ENCODE measurements at places on chromosomes 11 and 22.

GRCh38 chr22:30284666-30285065 lies 4.6 kb downstream of the CASTOR1 start:
- no peak for DNase-seq

GRCh38 chr22:17865183-17866055 lies 91.2 kb upstream of the BID start:
- no peak for DNase-seq

DNA sequence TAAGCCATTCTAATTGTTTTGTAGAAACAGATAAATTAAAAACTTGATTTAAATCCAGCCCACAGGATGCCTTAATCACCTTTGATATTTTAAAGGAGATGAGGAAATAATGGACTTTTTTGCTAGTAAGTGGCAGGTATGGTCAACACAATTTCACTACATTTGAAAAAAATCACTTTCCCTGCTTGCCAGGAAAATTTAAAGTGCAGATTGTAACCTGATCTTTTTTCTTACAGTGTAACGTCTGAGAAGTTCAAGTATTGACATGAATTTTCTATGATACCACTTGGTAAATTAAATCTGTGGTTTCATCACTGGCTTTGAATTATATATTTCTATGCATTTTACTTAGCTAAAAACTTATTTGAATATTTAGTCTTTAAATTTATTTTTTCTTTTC lies 65.3 kb downstream of the ARHGEF12 start:
- no peak for DNase-seq

DNA sequence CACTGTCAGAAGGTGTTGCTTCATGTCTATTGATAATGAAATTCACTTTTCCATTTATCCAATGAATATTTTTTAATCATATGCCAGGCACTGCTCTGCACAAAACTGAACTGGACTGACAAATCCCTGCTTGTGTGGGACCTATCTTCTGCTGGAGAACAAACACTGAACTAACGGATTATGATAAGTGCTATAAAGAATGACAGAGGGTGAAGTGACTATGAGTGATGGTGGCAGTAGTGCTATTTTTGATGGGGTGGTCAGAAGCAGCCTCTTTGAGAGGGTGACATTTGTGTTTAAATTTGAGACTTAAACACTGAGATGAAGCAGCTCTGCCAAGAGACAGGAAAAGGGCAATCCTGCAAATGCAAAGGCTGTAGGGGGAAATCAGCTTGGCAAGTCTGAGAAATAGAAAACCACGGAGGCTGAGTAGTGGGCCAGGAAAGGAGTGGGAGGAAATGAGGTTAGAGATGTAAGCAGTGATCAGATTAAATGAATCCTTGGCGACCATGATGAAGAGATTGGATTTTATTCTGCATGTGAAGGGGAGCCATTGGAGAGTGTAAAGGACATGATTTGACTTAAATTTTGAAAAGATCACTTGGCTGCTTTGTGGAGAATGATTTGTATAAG lies 6.0 kb downstream of the TBCEL start:
- DNase-seq: no peak

DNA sequence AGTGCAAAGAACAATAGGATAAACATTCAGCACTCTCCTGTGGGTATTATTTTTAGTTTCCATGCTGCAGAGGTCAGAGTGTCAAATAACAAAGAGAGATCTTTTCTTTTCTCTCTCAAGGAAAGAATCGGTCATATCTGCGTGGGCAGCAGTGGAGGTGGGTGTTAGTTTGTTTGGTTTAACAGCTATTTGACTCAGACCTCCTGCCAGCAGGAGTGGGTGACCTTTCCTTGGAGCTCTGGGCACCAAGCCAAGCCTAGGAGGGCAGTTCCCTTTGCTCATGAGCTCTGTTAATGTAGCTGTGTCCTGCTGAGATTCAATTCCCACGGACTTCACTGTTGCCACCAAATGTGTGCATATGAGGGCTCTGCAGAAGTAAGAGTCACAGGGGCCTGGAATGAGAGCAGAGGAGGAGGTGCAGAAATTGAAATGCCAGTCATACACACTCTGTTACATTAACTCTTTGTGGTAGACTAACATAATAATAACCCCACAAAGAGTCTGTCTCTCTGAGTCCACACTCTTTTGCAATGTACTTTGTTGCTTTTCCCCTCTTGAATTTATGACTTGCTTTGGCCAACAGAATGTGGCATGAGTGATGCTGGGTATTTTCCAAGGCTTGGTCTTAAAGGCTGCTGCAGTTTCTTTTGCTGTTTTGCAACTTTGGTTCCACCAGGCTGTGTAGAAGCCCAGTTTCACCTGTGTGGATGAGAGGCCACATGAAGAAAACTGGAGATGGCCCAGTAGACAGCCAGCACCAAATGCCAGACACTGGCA lies 76.0 kb upstream of the GRK3 start:
- peak; percentile 49 for DNase-seq

DNA sequence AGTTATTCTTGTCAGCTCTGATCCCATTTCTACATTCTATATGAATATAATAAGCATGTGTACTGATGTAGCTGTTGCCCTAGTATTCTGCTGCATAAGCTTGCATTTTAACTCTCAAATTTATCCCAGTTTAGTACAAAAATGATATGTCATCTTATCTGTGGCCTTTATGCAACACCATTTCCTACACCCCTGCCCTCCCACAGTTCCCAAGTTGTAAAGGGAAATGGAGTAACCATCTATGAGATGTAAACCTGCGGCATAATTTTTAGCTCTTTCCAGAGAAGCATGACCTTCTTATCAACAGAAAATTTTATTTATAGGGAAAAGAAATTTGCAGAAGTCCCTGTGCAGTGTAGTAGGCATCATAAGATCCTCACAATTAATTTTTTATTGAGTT lies 18.9 kb upstream of the CARD18 start:
- DNase-seq: no peak

GRCh38 chr11:12629601-12630313 lies 44.5 kb upstream of the TEAD1 start:
- DNase-seq: peak; percentile 11

- DNase-seq: peak; percentile 80
Observed at GRCh38 chr11:110991661-110992355, 253.7 kb upstream of the POU2AF2 start.

DNA sequence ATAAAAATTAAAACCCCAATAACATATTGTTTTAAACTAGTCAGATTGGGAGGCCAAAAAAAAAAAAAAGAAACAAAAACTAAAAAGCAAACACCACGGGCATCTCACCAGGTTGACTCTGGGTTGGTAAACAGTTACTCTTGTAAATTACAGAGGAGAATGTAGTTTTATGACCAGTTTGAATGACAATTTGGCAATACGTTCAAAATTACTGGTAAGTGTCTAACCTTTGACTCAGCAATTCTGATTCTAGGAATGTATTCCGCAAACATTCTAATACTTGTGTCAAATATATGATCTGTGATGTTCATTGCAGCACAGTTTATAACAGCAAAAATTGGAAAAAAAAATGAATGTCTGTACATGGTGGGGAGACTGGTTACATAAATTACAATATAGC lies 1376.0 kb downstream of the TBC1D22A start:
- no peak for DNase-seq

GRCh38 chr22:38843201-38843656 lies 599 bp downstream of the NPTXR start:
- peak; percentile 71 for DNase-seq

DNA sequence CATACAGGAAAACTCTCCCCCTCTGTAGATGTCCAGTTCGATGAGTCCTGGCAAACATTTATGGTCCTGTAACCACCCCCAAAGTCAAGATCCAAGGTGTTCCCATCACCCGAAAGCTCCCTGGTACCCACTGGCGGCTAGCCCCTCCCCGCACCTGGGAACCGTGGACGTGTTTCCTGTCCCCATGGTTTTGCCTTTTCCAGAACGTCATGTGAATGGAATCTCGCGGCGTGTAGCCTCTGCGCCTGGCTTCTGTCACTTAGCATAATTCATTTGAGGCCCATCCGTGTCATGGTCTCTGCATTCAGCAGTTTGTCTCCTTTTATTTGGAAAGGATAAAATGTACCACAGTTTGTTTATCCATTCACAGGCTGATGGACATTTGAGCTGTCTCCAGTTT lies 106.3 kb downstream of the KCNQ1 start:
- DNase-seq: no peak

- no peak for DNase-seq
Observed at GRCh38 chr22:35542939-35543516, 2.4 kb downstream of the RASD2 start.

GRCh38 chr11:94641167-94641761 lies 74.1 kb downstream of the PIWIL4 start:
- DNase-seq: peak; percentile 7

- DNase-seq: peak; percentile 79
Observed at GRCh38 chr11:95680169-95680929, 109.2 kb downstream of the FAM76B start.

DNA sequence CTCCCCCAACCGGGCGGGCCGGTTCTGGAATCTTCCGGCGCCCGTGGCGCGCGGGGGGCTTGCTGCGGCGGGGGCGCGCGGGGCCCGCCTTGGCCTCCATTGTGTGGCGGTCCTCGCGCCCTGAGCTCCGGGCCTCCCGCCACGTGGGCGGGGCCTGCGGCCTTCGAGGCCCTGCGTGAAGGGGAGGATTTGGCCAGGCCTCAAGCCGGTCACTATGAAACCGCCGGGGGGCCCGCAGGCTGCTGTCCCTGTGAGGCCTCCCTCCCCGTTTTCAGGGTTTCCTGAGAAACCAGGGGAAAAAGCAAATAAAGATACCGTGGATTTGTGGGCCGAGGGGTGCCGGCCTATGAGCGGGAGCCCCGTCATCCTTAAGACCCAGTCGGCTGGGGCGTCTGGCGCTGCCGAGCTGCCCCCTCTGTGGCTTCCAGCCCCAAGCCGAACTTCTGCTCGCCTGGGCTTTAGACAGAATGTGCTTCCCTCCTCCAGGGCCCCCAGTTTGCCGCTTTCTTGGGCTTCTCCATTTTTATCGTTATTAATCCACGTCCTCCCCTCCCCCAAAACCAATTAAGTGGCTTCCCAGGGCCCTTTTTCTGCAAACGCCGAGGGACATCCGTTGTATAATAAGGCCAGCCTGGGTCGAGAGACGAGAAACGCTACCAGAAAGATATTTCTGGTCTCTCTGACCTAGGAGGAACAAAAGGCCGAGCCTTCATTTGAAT lies 602 bp downstream of the EWSR1 start:
- DNase-seq: peak; percentile 72

DNA sequence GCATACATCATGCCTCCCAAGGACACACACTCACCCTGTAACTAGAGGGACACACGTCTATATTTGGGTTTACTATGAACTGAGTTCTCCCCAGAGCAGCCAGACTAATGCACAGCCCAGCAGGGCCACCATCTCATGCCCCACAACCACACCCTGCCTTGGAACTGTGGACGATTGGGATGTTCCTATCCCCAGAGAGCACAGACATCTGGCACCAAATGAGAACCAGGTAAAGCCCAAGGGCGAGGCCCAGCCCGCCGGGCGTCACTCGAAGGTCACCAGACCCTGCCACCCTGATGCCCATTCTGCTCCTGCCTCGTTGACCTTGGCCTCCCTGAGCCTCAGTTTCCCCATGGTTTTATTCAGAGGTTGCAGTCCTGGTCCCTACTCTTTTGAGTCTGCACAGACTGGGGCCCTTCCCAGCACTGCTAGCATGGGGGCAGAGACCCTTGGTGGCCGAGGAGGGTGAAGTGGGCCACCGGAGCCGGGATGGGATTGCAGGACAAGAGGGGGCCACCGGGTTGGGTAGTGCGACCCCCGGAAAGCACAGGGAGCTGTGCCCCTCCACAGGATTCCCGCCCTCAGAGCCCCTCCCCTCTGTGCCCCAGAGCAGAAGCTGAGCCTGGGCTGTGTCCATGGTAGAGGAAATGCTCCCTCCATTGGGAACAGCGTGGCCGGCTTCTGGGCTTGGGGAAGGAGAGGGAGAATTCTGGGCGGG lies 56.8 kb downstream of the IGLL5 start:
- no peak for DNase-seq

DNA sequence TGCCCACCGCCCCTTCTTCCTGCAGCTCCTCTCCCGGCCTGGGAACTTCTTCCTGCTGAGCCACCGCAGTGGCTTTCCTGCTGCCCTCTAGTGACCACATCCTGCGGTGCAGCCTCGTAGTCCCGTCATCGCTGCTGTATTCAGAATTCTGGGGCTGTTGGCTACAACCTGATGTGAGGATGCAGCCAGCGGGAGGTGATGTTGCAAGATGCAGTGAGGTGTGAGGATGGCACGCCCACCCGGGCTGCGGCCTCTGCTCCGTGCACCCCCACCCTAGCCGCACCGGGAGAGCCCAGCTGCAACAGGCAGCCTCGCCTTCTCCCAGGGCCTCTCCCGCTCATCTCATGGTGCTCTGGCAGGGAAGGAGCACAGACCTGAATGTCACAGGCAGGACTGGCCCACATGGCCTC lies 10.1 kb downstream of the CHST1 start:
- DNase-seq: peak; percentile 85

DNA sequence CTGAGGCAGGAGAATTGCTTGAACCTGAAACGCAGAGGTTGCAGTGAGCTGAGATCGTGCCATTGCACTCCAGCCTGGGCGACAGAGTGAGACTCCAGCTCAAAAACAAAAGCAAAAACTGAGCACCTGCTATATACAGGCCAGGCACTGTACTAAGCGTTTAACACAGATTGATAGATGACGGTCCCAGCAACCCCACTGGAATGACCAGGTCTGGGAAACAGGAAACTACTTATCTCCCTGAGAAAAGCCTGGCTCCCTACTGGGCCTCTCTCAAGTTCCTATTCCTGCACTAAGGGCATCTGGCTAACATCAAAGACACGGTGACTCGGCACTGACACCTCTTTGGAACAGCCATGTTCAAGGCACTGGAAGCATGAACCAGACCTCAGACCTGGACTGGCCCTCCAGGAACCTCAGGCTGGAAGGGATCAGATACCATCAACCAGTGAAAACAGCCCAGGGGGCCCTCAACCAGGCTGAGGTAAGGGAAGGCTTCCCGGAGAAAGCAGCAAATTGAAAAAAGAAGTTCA lies 16.6 kb downstream of the ARAP1 start:
- peak; percentile 46 for DNase-seq

DNA sequence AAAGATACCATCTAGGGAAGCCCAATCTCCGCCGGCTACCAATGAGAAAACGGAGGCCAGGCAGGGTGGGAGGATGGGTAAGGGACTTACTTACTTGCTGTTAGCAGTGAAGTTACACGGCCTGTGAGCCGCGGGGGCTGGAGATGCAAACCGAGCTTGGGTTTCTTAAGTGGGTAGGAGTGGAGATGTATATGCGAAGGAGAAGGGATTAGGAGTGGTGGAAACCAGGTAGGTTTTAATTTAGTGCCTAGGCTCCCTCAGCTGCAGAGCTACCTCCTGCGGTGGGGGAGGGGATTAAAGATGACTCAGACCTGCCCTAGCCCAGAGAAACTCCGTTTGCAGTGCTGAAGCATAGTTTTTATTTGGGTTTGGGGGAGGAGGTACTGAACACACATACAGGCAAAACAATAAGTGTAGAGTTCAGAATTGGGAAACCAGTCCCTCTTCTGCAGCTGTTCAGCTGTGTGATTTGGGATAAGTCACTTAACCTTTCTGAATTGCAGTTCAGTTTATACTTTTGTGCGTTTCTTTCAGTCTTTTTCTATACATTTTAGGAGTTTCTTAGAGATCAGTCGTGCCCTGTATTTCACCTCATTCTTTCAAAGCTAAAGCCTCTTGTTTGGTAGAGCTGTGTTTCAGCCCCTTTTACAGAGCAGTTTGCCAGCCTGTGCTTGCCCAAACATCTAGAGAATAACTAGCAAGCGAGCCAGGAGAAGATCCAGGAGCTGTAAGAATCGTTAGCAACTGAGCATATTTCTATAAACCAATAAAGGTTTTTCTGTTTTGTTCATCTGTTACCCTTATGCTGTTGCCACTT lies 596 bp upstream of the TNRC6B start:
- peak; percentile 24 for DNase-seq

GRCh38 chr11:134856056-134856971 lies 444.3 kb upstream of the B3GAT1 start:
- DNase-seq: no peak

GRCh38 chr11:43626798-43627197 lies 53.7 kb upstream of the HSD17B12 start:
- DNase-seq: no peak

Data from AG08395 (cell line).